Ammon's horn (tissue), 1 donor: ENCODE measurements at places on chromosomes 11 and 22.

- DNase-seq, result no peak
These were observed 203.5 kb upstream of the SYN3 start for GRCh38 chr22:33261699-33262098.

DNA sequence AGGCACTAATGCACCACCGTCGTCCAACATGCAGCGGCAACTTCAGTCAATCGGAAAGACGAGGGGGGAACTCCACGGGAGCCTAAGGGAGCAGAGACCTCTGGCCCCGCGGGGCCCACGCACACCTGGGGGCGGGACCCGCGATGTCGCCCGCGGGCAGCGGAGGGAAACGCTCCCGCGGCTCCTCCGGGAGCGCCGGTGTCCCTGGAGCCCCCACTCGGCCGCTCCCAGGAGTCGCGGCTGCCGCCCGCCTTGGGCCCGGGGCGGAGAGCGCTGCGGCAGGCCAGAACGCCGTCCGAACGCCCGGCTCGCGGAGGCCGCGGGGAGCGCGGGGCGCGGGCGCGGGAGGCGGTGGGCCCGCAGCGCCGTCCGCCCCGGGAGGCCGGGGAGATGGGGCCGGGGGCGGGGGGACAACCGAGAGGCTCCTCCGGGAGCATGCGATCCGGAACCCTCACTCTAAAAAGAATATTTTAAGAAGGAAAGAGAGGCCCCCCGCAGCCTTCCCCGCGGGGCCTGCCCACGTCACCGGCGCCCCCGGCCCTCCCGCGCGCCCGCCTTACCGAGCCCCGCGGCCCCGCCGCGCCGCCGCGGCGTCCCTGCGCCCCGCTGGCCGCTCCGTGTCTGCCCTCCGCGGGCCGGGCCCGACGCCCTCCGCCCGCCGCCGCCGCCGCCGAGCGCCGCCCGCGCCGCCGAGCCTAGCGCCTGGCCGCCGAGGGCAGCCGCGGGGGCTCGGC is 86.6 kb upstream of the ARHGAP32 start:
- DNase-seq, result no peak

DNA sequence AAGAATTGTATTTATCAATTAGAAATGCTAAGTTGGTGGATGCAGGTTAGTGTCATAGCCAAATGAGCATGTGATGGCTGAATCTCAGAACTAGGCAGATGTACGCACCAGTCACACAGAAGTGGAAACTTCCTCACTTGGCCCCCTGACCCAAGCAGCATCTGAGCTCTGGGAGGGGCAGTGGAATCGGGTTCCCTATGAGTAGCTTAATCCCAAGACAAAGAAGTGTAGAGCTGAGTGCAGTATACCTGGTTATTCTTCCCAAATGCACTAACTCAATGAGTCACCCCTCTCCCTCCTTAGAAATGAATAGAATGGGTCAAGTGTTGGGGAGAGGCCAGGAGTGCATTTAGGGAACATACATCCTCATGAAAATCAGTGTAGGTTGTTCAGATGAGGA is 224.6 kb downstream of the FAT3 start:
- no peak for DNase-seq

DNA sequence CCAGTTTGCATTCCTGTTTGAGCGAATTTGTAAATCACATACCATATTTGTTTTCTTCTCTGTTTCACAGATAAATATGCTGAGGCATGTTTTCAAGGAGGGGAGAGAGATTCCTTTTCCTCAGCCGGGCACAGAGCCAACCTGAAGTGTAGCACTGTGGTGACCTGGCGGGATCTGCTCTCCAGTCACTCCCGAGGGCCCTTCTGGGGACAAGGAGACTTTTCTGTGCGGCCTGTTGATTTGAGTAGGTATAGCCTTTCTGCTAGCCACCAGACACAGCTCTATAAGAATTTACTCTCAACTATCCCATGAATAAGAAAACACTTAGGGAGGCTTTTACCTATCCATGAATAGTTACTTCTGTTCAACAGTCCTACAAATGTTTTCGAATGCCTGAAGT is 63.5 kb upstream of the FDX1 start:
- peak; percentile 32 for DNase-seq

DNA sequence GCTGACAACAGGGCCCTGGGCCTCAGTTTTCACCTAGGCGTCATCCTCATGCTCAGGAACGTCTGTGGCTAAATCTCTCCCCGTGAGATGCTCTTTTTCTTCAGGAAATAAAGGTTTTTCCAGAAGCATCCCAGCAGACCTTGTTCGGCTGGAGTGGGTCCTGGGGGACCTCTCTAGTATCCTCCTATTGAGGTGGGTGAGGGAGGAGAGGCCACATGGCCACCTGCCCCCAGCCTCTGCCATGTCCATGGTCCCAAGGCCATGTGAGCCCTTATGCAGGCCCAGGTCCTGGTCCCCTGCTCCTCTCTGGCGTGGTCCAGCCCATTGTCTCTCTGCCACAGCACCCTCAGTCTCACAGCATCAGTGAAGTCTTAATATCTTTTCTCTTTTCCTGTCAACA is 22.0 kb downstream of the ALG12 start:
- no peak for DNase-seq

DNA sequence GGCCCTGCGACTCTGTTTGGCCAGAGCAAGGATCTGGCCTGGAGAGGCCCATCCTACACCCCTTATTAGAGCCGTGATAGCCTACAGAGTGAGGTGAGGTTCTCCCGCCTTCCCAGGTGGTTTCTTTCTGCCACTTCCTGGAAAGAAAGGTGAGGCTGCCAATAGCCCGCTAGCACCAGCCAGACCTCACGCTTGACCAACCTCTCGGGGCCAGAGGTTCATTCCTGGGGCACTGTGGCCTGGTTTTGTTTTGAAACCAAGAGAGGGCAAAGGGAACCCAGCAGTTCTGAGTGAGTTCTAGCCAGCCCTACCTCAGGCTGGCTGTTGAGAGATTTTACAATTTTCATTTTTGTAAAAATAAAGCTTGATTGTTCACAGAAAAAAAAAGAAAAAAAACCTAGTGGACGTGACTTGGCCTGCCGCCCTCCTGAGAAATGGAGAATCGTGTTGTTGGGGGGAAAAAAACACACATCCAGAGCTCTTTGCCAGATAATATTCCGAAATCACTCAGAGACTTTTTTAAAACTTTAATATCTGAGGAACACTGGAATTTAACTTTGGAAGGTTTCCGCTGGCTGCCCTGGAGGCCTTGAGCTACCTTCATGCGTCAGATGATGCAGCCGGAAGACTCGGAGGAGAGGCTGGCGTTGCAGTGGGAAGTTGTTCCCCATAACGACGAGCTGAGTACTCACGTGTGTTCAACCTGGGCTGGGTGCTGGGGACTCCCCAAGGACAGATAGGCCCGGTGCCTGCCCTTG is 84.5 kb downstream of the BCR start:
- DNase-seq, result no peak

DNA sequence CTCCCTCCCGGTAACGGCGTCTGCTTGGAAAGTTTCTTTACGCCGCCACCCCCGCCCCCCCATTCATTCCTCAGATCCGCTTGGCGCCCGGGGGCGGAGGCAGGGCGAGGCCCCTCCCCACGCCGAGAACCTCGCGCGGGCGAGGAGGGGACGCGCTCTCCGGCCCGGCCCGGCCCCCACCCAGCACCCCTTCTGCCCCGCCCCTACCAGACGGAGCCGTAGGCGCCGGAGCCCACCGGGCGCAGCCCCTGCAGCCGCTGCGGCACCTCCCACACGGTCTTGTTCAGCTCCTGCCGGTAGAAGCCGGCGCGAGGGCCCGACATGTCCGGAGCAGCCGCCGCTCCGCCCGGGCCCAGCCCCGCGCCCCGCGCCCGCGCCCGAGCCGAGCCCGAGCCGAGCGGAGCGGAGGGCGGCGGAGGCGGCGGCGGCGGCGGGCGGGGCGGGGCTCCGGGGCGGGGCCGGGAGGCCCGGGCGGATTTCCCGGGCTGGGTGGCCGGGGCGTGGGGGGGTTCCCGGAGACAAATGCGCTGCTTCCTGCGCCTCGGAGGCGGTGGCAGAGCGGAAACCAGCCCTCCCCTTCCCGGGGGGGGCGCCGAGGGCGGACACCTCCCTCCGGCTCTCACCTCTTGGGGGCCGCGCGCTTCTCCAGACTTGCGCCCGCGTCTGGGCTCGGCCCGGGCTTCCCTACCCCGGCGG is at the start of gene MAPK11:
TSS of gene MAPK11 (minus strand) at position 411 of the 696 bp plus-strand sequence. CDS start at position 323, 88 bp downstream.
- DNase-seq, result no peak

DNA sequence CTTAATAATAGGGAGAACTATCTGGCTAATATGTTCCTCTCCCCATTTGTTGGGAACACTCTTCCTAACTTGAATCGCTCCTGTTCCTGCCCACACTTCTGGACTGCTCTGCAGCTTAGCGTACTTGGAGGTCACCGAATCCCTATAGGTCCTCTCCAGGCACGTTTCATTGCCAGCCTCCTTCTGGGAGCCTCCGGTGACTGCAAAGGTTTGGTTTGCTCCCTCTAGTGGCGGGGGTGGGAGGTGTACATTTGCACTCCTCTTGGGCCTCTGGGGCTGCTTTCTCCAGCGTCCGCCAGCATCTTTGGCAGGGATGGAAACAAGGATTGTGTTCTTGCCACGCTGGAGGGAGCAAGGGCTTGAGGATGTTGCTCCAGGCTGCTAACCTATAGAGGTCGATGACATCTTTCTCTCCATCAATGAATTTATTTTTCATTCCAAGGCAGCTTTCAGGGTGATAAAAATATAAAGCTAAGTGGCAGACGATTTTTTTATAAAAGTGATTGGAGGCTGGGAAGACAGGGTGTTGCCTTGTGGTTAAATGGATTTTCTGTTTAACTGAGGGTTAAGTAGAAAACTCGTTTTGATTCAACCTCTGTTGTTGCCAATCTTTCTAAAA is 48.7 kb downstream of the TSPAN18 start:
- DNase-seq, result no peak

- DNase-seq, result peak; percentile 40
These were observed 42.1 kb upstream of the KLHL35 start for GRCh38 chr11:75474878-75475766.

GRCh38 chr11:66570079-66570849 is 1.9 kb upstream of the CTSF start:
- DNase-seq, result no peak

- DNase-seq, result peak; percentile 74
These were observed 6.0 kb downstream of the DDX25 start for GRCh38 chr11:125910226-125910849.

DNA sequence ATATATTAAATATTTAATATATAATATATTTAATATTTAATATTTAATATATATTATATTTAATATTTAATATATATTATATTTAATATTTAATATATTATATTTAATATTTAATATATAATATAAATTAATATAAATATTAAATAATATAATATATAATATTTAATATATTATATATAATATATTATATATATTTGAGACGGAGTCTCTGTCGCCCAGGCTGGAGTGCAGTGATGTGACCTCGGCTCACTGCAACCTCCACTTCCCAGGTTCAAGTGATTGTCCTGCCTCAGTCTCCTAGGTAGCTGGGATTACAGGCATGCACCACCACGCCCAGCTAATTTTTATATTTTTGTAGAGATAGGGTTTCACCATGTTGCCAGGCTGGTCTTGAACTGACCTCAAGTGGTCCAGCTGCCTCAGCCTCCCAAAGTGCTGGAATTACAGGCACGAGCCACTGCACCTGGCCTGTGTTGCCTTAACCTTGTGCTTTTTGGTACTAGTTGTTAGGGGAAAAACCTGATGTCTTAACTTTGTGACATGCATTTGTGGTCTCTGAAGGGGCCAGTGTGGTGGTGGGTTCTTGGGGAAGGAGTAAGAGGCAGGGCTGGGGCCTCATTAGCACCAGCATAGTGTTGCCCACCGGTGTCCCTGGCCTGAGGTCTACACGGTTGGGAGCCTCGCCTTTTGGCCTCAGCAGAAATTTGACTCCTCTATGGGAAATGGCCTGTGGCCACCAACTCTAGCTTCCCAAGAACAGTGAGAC is 16.6 kb downstream of the SEC14L3 start:
- no peak for DNase-seq

- DNase-seq, result peak; percentile 97
These were observed 4.6 kb downstream of the LGALS12 start for GRCh38 chr11:63510360-63511047.
